CD4-positive, alpha-beta T cell treated with Interleukin-12 subunit alpha and Interleukin-12 subunit beta, for 1 hour (primary cell): ENCODE measurements at places on chromosomes 6 and 20.

DNA sequence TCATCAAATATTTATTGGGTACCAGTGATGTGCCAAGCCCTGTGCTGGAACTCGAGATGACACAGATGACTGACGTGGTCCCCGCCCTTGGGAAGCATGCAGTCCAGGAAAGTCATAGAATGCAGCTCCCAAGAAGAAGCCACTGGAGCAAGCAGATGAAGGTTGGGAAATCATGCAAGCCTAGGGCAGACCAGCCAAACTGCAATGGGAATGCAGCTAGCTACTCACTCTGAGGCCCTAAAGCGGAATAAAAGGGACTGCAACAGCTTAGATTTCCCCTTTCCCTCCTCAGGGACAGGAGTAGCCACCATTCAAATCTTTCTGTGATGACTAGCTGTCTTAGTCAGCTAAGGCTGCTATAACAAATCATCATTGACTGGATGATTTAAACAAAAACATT, 152.2 kb downstream of the MAFB start:
- DNase-seq: no peak

DNA sequence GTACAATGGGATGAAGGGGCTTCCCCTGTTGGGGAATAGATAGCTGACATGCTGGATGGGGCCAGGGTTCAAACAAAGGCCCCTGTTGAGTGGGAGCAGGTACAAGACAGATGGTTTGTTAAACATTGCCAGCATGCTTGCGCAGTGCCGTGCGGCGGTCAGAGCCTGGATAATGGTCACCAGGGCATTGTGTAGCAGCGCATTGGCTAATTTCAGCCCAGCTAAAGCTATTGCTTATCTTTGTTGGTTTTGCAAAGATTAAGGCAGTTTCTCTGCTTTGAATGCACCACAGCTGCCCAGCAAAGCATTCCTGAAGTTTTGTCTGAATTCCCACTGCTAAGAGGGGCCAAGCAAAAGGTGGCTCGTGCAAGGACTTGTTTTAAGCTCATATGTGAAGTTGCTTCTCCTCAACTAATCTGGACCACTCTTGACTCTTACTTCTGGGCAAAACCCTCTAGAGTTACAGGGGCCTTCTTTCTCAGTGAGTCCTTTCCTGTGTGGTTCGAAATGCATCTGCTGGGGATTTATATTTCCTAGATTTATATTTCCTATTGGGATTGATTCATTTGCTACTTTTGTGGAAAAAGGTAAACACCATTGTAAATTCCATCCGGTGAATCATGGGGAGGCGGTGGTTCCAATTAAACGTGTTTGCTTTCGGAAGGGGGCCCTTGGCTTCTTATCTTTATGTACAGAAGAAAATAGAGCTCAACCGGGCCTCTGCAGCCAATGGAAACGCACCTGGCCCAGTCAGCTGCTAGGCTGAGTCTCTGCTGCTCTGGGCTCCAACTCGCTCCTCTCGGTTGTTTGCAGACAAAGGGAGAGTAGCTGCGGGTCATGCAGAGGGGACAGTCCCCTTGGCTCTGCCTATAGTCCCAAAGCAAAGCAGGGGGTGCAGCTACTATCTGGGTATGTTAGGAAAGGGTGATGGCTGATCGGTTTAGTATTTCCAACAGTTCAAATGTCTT, 72.1 kb downstream of the FOXA2 start:
- no peak for DNase-seq

DNA sequence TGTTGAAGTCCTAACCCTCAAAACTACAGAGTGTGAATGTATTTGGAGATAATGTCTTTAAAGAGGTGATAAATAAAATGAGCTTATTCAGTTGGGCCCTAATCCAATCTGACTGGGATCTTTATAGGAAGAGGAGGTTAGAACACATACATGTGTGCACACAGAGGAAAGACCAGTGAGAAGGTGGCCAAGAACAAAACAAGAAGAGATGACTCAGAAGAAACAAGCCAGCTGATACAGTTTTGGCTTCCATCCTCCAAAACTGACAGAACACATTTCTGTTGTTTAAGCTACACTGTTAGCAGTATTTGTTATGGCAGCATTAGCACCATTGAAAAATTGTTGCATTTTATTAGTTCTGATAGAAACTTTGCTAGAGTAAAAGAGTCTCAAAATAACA, 609.3 kb upstream of the IMPG1 start:
- no peak for DNase-seq

- no peak for DNase-seq
Observed at GRCh38 chr6:45437439-45437815, 59.7 kb upstream of the SUPT3H start.

DNA sequence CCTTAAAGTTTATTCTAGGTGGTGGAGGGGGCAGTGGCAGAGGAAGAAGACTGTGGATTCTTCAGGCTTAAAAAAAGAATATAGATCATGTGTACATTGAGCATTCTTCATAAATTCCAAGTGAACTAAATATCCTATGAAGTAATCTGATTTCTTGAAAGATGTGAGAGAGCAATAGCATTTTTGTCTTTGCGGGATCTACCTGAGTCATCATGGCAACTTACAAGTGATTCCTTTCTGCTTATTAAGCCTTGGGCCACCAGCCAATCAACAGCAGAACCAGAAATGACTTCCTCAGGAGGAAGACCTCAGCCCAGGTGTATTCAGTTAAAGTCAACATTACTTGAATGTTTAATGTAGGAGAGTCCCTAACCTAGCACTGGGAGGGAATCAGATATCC, 756.9 kb downstream of the TFAP2A start:
- DNase-seq: no peak

GRCh38 chr6:67184405-67184804, 1450.7 kb upstream of the ADGRB3 start:
- no peak for DNase-seq

DNA sequence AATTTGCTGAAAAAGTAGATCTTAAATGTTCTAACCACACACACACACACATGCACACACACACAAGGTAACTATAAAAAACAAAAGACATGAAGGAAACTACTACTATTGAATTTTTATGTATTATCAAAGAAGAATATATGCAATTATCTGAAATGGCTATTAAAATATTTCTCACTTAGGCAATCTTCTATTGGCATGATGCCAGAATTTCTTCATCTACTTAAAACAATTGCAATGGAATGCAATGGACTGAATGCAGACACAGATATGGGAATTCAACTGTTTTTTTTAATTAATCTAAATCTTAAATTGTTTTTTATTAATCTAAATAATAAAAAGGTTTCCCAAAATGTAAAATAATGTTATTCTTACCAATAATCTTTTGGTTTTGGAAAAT, 152.6 kb upstream of the SMLR1 start:
- DNase-seq: no peak

DNA sequence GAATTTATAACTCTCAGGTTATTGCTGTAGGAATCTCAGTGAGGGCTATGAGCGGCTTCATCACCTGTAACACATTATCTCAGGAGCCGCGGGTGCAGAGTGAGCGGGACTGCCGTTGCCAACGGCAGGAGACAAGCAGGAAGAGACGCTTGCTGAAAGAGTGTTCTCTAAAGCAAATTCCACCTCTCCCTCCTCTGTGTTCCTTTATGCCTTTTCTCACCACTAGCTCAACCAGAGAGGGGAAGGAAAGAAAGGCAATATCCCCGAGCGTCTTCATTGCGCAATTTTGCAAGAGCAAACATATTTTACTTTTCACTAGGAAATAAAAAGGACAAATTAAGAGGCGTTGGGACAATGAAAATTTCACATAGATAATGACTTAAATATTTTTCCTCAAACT, 185.2 kb upstream of the EXOC2 start:
- no peak for DNase-seq

GRCh38 chr6:37583261-37583660, 83.6 kb upstream of the CCDC167 start:
- DNase-seq: no peak

DNA sequence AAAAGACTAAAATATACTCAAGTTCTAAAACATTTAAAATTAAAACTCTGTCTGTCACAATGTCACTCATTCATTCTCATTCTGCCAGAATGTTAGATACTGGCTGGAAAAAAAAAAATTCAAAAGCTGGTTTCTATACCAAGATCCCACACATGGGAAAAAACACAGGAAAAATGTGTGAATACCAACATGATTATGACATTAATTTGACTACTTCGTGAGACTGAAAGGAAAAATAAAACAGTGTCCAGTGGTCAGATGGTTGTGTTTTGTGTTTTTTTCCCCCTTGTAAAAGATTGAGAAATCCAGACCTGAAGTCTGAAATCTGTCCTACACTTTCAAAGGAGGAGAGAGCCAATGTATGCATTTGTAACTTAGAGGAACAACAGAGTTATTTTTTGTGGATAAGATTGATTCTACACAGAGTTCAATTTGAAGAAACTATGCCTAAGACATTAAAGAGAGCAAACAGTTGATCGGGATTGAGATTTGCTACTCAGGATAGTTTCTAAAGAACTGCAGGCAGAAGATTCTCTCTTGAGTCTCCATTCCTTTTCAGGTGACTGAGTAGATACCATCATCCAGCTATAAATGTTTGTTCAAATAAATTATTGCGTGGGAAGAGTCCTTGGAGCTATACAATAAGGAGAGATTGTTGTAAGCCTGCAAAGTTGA, 39.2 kb upstream of the TXLNB start:
- DNase-seq: no peak

DNA sequence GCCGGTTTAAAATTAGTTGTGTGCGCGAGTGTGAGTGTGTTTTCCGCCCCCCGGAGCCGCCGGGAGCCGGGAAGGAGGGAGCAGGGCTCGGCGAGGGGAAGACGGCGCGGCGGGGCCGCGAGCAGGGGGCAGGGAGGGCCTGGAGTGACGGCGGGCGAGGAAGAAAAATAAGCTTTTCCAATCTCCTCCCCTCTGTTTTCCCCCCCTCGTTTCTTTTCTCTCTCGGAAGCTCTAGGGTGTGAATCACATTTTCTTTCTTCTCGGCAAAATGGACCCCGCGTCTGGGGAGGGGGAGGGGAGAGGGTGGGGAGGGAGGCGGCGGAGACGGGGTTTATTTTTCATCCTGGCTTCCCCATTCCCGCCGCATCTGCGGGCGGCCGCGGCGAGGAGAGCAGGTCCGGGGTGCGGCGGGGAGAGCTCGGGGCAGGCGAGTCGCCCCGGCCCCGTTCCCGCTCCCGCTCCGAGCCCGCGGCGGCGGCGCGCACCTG, 881 bp downstream of the BICRAL start:
- DNase-seq: peak; percentile 87

DNA sequence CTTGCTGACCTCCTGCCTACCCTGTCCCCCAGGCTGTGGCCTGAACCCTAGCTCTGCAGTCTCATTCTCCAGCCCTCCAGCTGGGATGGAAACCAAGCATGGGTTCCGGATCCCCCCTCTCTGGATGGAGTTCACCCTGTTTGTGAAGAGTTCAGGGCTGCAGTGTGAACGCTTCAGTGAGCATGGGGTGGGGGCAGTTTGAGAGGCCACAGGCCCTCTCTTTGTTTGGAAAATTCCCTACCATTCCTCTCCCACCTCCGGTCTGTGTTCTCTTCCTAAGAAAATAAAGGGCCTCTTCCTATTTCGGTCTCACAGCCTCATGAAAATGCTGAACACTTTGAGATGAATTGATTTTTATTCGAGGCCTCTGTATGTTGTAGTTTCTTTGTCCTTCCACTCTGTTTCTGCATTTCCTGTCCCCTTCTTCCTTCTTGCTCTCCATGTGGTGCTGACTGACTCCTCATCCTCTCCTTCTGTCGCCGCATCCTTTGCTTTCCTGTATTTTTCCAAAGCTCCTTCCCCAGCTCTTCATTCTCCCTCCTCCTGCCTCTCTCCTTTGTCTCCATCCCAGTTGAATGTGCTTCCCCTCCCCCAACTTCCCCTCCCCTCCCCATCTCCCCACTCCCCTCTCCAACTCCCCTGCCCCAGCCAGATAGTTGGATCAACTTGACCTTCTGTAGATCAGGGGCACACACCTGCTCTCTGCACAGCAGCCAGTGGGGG, 2.4 kb upstream of the KCNK5 start:
- DNase-seq: no peak

- peak; percentile 88 for DNase-seq
Observed at GRCh38 chr6:134240665-134241431, 77.1 kb downstream of the SGK1 start.

DNA sequence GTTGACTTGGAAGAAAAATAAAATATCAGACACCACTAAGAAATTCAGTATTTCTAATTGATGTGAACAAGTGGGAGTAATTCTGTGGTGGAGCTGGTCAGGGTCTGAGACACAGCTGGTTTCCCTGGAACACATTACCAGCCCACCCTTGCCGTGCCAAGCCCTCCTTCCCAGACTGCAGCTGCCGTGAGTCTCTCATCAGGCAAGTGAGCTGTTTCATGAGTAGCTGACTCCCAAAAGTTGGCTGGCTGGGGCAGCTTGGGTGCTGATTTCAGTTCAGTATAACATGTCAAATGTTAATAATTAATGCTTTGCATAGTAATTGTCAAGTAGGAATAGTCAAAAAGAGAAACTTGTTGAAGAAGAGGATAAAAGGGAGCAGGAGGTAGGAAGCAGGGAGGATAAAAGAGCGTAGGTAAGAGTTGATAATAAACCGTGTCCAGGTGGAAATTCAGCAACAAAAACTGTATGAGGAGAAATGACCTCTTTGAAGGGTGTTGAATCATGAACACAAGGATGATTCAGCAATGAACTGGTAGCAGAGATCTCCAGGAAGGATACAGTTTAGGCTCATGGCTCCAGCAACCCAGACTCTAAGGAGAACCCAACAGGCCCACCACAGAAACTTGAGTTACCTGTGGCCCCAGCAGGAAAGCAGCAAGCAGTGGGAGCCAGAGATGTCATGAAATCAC, 110.9 kb upstream of the SSTR4 start:
- no peak for DNase-seq

DNA sequence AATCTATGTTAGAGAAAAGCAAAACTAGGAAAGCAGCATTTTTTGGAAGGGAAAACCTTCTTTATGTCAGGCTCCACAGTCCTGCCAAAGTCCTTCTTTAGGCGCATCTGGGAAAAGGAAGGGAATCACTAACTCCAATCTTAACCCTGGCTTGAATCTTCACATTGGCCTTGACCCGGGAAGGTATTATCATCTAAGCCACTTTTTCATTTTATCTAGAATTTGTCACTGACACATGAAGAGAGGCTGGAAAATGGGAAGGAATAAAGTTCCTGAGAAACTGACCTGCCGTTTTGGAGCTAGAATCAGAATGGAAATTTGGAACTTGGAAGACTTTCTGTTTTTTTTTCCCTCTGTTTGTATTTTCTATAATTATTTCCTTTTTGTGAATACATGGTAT, 53.4 kb upstream of the UTRN start:
- DNase-seq: no peak

DNA sequence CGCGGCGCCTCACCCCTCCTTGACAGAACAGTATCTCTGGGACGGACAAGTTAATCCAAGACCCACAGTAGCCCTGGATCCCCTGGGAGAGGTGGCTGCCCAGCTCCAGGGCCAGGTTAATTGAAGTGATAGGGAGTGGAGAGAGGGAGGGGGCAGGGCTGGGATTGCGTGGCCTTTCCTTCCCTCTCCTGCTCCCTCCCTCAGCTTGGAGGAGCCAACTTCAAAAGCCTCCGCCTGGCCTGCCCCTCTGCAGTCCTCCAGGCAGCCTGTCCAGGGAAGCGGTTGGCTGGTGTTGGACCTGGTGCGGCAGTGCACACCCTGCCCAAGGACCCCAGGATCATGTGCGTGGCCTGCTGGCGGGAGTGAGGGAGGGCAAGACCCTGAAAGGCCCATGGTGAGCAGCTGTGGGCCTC, at the start of gene C20orf204:
Gene C20orf204 (plus strand): TSS at position 250 of the 413 bp plus-strand sequence. CDS start 142 bp downstream, at position 392.
- DNase-seq: no peak
